ENCODE measurements at places on chromosomes 12 and 14.
A peak's percentile ranks its signal among the peaks of the same experiment; 100 is the strongest.

DNA sequence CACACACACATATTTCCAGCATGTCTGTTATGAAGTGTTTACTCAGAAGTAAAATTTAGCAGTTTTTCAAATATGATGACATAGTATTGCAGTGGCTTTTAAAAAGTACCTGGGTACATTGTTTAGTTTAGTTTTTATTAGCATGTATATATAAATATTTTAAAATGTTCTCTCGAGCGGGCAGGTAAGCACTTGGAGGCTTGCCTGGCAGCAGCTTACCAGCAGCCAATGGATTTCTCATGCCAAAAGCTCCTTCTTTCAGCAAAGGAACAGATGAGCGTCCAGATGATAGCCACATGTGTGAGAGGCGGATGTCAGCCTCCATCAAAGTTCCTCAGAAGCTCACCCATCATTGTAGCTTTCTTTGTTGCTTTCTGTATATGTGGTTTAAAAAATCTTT, 57.2 kb upstream of the LRIG3 start:
- no peak for DNase-seq

DNA sequence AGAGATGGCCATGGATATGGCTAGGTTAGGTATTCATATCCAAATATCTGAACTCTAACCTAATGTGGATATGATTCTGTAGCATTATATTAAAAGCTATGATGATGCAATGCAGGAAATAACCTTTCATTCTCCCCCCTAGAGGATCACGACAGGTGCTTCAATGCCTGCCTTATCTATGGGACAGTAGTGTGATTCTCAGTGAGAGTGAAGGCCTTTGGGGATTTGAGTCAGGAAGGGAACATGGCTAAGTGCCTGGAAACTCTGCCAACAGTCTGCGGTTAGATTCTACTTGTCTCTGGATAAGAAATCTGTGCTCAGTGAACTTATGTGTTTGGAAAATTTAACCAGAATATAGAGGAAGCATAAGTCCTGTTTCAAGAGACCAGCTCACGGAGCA, 81.8 kb downstream of the SLC38A1 start:
- no peak for DNase-seq

DNA sequence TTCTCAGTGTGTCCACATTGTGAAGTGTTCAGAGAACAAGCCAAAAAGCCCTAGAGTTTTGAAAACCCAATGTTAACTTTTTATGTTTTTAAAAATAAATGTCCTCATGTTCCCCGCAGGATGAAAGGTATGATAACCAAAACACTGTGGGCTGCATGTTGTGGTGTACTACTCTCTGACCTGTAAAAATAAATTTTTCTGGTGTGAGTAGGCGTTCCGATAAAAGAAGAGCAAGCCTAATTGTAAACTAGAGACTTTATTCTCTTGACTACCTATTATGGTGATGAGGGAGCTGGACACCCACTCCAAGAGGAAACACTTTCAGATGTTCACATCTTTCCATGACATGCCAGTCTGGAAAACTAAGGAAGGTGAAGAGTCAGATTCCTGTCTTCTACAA, 18.2 kb downstream of the PTGER2 start:
- no peak for DNase-seq

- DNase-seq, result no peak
These were observed 4.0 kb downstream of the KTN1 start for GRCh38 chr14:55583942-55584468.

GRCh38 chr12:54442099-54442498, 23.0 kb upstream of the ITGA5 start:
- no peak for DNase-seq

DNA sequence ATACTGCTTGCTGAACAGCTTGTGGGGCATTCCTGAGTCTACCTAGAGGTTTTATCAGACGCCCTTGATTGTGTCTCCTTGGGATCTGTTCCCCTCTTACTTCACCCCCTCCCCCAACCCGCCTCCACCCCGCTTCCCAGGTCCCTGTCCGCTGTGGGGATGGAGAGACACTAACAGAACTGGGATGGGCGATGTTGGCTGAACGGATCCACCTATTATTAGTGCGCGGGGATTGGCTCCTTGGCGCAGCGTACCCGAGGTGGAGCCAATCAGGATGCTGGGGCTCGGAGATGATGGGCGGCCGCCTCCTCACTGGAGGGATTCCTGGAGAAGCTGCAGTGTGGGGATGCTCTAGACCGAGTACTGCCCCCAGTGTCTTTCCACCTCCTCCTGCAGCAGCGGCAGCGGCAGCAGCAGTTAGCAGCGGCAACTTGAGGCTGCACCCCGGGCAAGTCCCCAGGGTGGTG, at the start of gene SYT1:
Gene SYT1, plus strand, starts transcription at position 372 of the 467 bp plus-strand sequence.
- DNase-seq, result peak; percentile 83

GRCh38 chr14:59309291-59309900, 120.9 kb downstream of the DAAM1 start:
- DNase-seq, result no peak

GRCh38 chr14:67232066-67232465, 9.2 kb upstream of the PALS1 start:
- DNase-seq, result no peak

DNA sequence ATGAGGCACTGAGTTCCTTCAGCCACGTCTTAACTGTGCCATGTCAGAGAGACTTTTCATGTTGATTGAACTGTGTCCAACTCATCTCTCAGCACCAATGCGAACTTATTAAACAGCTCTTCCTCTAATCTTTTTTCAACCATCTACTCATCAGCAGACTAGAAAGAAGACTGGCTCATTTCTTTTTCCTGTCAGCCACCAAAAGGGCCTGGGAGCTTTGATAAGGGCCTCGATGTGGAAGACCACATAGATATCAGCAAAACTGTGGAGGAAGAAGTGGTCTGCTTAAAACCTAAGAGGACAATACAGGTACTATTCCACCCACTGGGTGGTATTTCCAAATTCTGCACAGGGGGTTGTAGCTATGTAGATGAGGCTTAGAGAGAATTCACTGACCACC, 3.6 kb upstream of the PLXNC1 start:
- DNase-seq, result no peak

- DNase-seq, result peak; percentile 11
These were observed 3.6 kb downstream of the CFAP73 start for GRCh38 chr12:113152835-113153814.

- no peak for DNase-seq
These were observed 60.9 kb upstream of the FUT8 start for GRCh38 chr14:65351493-65352194.

DNA sequence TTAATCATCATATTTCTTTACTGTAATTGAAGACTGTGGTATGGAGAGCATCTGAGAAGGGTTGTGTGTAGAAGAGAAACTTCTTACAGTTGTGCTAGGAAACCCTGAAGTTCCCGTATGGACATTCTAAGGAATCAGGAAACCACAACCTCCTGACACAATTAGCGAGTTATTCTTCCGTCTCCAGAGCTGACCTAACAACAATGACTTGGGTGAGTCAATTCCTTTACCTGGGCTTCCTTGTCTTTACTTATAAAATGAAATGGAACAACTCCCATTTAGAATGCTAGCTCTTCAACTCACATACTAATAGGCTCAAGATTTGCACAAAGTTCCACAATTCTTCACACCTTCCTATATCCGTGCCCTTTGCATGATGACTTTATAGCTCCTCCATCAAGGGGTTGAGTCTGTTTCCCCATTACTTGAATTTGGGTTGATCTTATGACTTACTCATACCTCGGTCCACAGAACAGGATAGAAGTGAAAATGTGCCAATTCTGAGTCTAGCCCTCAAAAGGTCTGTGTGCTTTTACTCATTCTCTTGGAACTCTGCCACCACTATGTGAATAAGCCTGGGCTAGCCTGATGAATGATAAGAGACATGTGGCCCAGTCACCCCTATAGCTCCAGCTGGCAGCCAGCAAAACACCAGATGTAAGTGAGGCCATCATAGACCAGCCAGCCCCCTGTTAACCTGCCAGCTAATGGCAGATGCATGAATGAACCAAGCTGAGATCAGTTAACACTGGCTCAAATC, 459.4 kb downstream of the ETNK1 start:
- DNase-seq, result no peak

DNA sequence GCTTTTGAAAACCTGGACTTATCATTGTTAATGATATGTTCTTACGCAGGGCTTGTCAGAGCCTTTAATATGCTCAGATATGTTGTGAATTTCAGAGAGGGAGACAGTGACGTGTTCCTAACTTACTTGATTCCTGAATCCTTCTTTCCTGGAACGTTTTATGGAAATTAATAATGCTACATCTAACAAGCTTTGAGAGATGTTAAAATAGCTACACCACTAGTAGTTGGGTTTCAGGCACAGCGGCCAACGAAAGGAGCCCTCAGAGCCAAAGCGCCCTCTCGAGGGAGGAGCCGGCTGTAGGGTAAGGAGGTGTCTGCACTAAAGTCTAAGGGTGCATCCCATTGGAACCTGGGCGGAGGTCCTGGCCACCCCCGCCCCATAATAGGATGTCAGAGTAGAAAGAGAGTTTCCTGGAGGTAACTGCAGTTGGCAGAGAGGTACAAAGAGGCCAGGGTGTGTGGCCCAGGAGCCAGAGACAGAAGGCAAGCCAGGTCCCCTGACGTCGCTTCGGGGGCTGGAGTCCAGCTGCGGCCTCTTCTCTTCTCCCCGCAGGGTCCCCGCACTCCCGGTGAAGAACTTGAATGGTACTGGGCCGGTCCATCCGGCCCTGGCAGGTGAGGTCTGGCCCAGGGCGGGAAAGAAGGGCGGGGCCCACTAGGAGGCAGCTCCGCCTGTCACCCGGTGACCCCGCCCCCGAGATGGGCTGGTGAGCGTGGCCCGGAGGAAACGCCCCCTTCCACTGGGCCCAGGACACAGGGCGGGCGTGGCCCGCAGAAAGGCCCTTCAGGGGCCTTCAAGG, 36.3 kb downstream of the DTX1 start:
- no peak for DNase-seq

DNA sequence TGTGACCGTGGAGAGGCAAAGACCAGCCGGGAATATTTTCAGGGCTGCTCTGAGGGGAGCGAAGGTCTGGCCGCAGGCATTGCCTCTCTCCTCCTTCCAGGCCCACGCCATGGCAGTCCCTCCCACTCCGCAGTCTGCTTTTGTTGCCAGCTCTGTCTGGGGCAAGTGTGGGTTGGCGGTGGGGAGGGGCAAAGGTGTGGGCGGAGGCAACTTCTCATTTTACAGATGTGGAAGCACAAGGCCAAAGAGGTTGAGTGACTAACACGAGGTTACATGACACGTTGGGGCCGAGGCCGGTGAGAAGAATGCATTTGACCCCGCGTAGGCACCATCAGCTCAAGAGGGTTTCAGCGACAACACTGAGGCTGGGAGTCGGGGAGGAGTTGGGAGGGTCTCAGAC, 6.1 kb upstream of the FAIM2 start:
- DNase-seq, result no peak

GRCh38 chr12:80201908-80202307, 102.6 kb downstream of the OTOGL start:
- no peak for DNase-seq

GRCh38 chr14:22225516-22226140, 363.4 kb downstream of the DAD1 start:
- no peak for DNase-seq

GRCh38 chr12:62919838-62920237, 15.1 kb downstream of the PPM1H start:
- DNase-seq, result peak; percentile 35

- DNase-seq, result no peak
These were observed 617.6 kb downstream of the LRFN5 start for GRCh38 chr14:42224053-42224888.

DNA sequence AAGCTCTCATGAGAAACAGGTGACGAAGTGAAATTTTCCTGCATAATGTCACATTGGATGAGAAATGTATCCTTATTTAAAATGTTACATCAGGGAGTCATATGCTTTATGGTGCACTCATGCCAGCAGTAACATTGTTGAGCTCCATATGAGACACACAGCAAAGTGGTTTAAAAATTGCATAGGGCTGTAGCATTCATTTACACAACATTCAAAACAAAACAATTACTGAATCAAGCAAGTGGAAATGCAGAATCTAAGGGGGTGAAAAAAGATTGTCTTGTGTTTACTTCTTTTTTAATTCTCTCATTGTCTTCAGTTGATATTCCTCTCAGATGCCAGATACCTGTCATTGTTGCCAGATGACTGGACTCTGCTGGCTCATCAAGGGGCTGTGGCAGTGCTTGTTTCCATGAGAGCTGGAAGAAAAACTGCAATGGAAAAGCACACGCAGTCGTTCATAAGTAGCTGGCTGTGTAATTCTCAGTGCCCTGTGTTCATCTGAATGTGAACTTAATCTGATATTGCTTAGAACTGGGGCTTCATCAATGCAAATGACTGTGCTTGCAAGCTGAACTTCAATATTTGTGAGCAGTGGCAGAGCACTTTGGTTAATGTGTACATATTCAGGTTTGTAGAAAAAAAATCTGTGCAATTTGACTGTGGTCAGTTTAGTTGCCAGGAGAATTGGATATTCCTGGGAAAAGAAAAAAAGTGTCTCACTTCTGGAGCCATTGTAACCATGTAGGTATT, 305.6 kb downstream of the RAD51B start:
- no peak for DNase-seq

All from cerebellar nuclear complex (tissue), 1 donor.